ENCODE measurements at places on chromosomes 5 and 9.

DNA sequence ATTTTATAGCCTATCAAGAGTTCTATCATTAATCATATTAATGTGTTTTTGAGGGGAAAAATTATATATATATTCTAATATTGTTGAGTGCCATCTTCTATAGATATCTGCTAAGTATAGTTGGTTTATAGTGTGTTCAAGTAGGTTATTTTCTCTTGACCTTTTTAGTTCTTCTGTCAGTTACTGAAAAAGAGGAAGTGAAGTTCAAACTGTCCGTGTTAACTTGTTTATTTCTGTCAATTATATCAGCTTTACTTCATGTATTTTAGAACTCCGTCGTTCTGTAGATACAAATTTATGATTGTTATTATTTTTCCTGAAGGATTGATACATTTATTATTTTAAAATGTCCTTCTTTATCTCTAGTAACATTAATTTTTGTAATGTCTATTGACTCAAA, 1209.1 kb downstream of the CDH12 start:
- no peak for DNase-seq

GRCh38 chr9:8694983-8695588, 895.5 kb upstream of the DMAC1 start:
- DNase-seq, result no peak

DNA sequence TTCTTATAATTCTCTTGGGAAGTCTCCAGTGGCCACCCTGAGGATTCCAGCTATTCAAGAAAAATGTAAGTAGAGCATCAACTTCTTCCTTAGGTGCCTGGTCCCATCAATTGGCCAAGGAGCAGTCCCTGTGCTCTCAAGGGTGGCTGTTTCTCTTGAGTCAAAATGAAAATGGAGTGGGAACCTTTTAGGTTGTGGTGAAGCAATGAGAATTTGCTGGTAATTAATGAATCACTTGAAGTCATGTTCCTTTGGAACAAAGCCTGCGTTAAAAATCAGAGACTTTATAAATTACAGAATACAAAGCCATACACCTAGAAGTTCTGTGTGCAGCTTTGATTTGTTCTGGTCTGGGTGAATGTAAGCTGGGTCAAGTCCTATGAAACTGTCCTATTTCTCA, 48.9 kb downstream of the IL31RA start:
- no peak for DNase-seq

GRCh38 chr5:14178091-14178490, 34.9 kb downstream of the TRIO start:
- no peak for DNase-seq

- no peak for DNase-seq
Measured at GRCh38 chr9:3751125-3751758, 225.4 kb upstream of the RFX3 start.

DNA sequence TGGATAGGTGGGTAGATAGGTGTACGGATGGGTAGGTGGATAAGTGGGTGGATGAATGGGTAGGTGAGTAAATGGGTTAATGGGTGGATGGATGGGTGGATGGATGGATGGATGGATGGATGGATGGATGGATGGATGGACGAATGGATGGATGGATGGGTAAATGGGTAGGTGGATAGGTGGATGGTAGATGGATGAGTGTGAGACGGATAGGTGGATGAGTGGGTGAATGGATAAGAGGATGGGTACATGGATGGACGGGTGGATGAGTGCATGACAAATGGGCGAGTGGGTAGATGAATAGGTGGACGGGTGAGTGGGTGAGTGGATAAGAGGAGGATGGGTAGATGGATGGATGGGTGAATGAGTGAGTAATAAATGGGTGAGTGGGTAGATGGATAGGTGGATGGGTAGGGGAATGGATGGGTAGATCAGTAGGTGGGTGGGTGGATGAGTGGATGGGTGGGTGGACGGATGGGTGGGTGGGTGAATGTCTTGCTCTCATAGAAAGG, 179.2 kb downstream of the FGF18 start:
- DNase-seq, result no peak

GRCh38 chr5:170749911-170750431, 33.6 kb upstream of the GABRP start:
- DNase-seq, result no peak

DNA sequence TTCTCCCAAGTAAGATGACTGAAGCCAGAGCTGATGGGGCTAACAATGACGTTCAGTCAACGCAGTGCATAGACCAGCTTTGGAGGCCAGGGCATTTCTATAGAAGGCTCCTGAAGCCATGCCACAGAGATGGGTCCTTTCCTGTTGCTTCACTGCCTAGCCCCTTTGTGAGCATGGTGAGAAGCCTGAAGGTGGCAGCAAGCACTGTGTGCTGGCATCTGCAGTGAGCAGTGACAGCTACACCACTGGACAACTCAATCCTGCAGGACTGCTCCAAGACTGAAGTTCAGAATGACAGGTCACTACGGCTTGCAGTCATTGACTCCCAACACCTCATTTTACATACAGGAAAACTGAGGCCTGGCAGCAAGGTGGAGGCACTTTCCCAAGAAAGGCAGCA, 229.0 kb downstream of the TSSK1B start:
- DNase-seq, result no peak

DNA sequence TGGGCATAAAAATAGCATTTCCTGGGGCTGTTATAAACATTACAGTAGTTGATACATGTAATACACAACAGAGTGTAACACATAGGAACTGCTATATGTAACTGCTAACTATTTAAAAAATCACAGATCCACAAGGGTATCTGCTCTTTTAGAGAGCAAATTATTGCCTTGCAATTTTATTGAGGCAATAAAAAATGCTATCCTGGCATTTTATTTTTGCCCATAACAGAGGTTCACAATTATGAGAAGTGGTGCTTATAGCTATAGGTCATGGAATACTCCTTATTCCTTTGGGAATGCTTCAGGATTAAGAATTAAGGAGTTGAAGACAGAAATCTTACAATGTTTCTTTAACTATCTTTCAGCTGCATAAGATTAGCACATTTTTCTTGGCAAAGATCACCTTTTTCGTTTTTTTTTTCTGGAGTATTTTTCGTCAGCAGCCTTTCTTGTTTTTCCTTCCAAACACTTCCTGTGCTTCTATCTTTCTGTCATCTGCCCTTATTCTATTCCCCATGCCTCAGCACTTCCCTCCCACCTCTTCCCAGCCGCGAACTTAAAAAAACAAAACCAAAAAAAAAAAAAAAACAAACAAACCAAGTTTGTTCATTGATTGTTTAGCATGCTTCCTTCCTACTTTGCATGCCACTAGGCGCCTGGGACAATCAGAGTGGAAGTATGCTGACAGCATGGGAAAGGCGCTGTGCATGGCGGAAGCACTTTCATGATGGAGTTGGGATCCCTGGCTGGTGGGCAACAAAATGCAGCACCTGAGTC, 264.2 kb downstream of the MAST4 start:
- no peak for DNase-seq

GRCh38 chr5:125113328-125113727, 366.9 kb upstream of the ZNF608 start:
- no peak for DNase-seq

GRCh38 chr9:69122549-69123141, 51.4 kb upstream of the TJP2 start:
- DNase-seq, result no peak

- DNase-seq, result no peak
Measured at GRCh38 chr9:32426278-32426939, 42.0 kb downstream of the ACO1 start.

DNA sequence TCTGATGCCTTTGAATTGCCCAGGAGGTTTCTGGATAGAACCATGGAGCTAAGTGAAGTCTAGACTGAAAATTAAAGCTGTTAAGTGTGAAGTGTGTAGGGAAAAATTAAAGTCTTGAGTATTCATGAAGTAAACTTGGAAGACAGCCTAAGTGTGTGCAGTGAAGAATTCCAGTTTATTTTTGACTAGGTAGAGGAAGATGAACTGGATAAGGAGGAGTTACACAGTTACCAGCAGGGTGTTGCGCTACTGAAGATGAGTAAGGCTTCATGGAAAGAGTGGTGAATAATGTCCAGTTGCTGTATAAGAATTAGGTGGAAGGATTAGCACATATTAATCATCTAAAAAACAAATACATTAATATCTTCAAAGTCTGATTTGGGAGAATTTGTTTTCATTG, 5.7 kb upstream of the CHD1 start:
- DNase-seq, result no peak

GRCh38 chr5:77431286-77431685, 60.8 kb downstream of the WDR41 start:
- DNase-seq, result no peak

- DNase-seq, result no peak
Measured at GRCh38 chr5:80569961-80570786, at the start of gene ANKRD34B. TSS of gene ANKRD34B (minus strand) at chr5:80570280. CDS start at chr5:80560019, 10,261 bp downstream.

- no peak for DNase-seq
Measured at GRCh38 chr9:12737871-12738270, 36.9 kb upstream of the LURAP1L start.

DNA sequence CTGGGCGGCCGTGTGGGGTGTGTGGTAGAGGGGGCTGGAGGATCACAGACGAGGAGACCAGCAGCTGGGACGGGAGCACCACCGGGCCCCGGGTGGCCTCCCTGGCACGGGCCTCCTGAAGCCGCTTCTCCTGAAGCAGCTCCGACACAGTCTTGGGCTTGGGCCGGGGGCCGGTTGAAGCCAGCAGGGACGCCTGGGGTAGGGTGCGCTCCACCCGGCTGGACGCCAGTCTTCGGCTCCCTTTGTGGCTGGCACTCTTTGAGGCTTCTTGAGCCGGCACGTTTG, 5.5 kb upstream of the CARD9 start:
- no peak for DNase-seq

GRCh38 chr9:77892171-77892570, 139.4 kb downstream of the GNAQ start:
- no peak for DNase-seq

GRCh38 chr9:87518702-87519335, 21.2 kb downstream of the DAPK1 start:
- no peak for DNase-seq

DNA sequence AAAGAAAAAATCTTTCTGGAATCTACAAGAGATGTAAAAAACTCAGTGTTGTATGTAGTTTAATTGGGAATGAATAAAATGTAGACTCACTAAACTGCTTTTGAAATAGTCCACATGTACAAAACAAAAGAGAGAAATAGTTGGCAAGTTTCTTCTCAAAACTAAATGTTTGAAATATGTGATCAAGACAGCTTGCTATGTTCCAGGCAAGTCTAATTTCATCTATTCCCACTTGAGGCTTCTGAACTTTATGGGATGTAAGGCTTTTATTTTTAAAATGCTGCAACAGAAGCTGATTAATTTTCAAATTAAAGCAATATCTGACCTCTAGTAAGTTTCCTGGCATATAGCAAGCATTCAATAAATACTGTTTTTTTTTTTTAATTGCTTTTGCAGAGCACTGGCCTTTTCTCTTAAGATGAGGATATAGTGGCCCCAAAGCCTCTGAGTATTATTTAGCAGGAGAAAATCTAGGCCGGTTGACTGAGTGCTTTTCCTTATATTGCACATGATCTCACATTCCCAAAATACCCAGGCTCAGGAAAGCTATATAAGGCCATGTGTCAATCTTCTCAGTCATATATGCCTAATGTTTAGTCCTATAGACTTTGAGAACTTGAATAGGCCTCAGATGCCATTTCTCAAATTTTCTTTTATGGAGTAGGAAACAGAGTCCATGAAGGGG, 183.2 kb downstream of the NTRK2 start:
- no peak for DNase-seq

GRCh38 chr9:19992556-19992955, 203.7 kb upstream of the SLC24A2 start:
- DNase-seq, result no peak

DNA sequence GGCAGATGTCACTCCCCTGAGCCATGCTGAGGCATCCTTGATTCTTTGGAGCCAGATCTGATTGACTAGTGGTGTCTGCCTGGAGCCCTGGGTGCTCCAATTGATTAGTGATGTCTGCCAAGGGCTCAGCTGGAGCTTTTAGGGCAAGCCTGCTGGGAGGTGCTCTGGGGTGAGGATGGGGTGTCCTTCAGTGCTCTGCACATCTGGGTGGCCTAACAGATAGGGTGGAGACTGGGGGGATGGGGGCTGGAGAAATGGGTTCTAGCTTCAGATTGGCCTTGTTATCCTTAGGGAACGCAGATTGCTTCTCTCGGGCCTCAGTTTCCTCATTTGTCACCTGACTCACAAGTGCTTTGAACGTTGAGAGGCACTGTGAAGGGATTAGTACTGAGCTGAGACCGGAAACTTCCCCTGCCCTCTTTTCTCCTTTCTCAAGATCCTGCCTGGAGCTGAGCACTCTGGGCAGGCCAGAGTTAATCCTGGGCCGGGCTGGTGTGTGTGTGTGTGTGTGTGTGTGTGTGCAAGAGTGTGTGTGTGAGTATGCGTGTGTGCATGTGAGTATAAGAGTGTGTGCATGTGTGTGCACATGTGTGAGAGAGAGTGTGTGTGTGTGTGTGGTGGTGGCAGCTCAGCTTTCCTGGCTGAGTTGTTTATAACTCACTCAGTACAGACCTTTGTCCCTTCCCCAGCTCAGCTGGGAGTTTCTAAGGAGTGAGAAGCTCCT, 5.6 kb upstream of the IER5L start:
- DNase-seq, result no peak

DNA sequence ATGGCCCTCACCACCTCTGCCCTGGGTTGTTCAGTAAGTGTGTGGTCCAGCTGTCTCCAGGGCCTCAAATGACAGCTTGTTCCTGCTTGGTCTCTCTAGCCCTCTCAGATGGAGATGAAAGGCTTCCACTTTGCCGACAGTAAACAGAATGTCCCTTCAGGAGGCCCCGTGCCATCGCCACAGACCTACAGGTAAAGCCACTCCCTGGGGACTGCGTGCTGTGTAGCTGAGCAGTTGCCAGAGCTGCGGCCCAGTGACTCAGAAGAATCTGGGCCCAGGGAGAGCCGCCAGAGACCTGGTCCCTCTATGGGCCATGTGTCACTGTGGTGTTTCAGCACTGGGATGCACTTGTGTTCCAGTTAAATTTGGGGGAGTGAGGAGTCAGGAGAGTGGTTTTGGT, 10.6 kb upstream of the POMT1 start:
- no peak for DNase-seq

- DNase-seq, result no peak
Measured at GRCh38 chr9:89658401-89658800, 53.6 kb downstream of the GADD45G start.

DNA sequence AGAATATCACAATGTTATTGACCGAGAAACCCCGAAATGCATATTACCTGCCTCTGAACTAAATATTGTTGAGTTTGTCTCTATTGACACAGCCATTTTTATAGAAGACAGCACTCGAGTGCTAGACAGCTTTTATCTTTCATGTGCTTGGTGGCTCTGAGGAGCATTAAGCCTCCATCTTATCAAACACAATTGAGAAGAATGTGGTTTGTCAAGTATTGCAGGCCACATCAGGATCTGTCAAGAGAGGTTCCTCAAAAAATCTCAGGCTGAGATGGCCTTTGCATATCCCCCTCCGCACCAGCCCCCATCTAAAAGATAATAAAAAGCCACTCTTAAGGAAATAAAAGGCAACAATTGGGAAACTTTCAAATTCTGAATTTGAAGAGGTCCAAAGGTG, 284.8 kb downstream of the DENND1A start:
- DNase-seq, result no peak

Measured in stimulated activated CD8-positive, alpha-beta memory T cell treated with anti-CD3 and anti-CD28 coated beads, Interleukin-12 subunit alpha, Interleukin-12 subunit beta, amount 100 ng/mL, for 4 hours (primary cell).